ENCODE measurements at places on chromosomes 6 and 20. TPM values are rescaled to one million over a fixed set of nuclear protein-coding genes. Genes with fewer than 3 reads are reported as not detected.

GRCh38 chr20:9663423-9663822 lies 149.0 kb downstream of the LAMP5 start:
- H3K27me3 ChIP-seq = no peaks in the 10 kb centered on the region
- H3K27ac ChIP-seq = no peak overlapping the region
- no peaks in the 10 kb centered on the region for H3K4me1 ChIP-seq
- H3K4me3 ChIP-seq = no peak overlapping the region
- no peak for DNase-seq

DNA sequence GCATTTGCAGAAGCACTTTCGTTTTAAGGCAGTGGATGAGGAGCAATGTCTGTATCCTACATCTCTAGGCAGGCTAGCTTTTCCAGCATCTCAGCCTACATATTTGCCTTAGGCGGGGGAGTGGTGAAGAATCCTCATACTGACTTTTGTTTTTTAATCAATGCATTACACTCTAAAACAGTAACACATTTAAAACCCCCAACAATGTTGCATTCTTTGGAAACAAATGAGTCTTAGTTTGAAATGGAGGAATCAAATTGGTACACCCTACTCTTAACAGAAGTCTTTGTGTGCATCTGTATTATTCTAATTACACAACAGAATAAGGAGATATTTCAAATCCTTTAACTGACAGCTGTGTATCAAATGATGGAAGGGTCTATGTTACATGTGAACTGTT lies 9.0 kb downstream of the NKAIN2 start:
- H3K4me3 ChIP-seq = no peak overlapping the region
- peaks cover 4% of the 10 kb centered on the region for H3K27me3 ChIP-seq
- H3K36me3 ChIP-seq = no peaks in the 10 kb centered on the region
- no peak for DNase-seq
- H3K4me1 ChIP-seq = no peaks in the 10 kb centered on the region

- H3K4me3 ChIP-seq = no peak overlapping the region
- no peak overlapping the region for H3K27ac ChIP-seq
Observed at GRCh38 chr6:53924277-53924676, 129.5 kb downstream of the LRRC1 start.

- peaks cover 7% of the 10 kb centered on the region for H3K4me1 ChIP-seq
- H3K27ac ChIP-seq = no peak overlapping the region
- no peak overlapping the region for H3K4me3 ChIP-seq
- peak; percentile 13 for DNase-seq
- H3K27me3 ChIP-seq = no peaks in the 10 kb centered on the region
Observed at GRCh38 chr20:47438464-47439381, 63.0 kb upstream of the NCOA3 start.

PLG gene
- not detected for total RNA-seq

CALHM5 gene
- total RNA-seq = not detected

Measured in activated CD8-positive, alpha-beta T cell treated with anti-CD3 and anti-CD28 coated beads for 36 hours (primary cell).